HFF-Myc (cell line): ENCODE measurements at places on chromosomes 13 and 19.

DNA sequence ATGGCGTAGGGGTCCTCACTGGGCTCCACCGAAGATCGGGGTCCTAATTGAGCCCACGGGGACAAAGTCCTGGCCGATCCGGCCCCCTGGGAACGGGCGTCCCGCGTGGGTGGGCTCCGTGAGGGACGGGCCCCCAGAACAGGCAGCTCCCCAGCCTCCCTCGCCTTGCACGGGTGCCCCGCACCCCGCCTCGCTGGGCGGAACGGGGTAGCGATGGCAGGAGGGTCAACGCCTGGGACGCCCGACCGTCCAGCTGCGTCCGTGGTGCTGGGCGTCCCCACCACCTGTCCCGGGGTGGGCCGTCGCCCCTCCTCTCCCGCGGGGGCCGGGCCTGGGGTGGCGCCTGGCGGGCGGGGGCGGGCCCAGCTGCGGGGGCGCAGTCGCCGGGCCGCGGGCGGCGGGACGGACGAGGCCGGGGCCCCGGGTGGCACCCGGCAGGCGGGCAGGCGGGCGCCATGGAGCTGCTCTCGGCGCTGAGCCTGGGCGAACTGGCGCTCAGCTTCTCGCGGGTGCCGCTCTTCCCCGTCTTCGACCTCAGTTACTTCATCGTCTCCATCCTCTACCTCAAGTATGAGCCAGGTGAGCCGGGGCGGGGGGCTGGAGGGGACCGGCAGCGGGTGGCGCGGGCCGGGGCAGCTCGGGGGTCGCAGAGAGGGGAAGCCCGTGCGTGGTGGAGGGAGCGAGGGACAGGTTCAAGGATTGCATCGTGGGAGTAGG is at the start of gene TMEM38A:
TMEM38A (plus strand) TSS at position 377 of the 717 bp plus-strand sequence; CDS start at position 456, 79 bp downstream.
- no peak for DNase-seq

GRCh38 chr13:86085890-86086289 is 286.7 kb upstream of the SLITRK6 start:
- no peak for DNase-seq

DNA sequence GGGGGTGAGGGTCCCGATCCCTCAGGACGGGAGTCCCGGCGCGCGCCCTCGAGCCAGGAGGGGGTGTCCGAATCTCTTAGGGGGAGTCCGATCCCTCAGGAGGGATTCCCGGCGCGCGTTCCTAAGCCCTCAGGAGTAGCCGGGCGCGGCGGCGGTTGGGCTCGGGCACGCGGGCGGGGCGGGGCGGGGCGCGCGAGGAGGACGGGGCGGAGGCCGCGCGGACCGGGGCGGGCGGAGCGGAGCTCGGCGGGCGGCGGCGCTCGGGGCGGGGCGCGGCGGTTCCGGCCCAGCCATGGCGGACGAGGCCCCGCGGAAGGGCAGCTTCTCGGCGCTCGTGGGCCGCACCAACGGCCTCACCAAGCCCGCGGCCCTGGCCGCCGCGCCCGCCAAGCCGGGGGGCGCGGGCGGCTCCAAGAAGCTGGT is at the start of gene CUL4A:
CUL4A (plus strand) TSS at position 278 of the 423 bp plus-strand sequence; CDS start at position 293, 15 bp downstream.
- no peak for DNase-seq

- no peak for DNase-seq
These were observed 209.6 kb downstream of the ATP8A2 start for GRCh38 chr13:25581351-25581750.

GRCh38 chr13:63706751-63707150 is 2291.1 kb upstream of the PCDH20 start:
- no peak for DNase-seq
